Activated CD8-positive, alpha-beta memory T cell treated with anti-CD3 and anti-CD28 coated beads for 48 hours (primary cell): ENCODE measurements at places on chromosomes 1 and 21.

DNA sequence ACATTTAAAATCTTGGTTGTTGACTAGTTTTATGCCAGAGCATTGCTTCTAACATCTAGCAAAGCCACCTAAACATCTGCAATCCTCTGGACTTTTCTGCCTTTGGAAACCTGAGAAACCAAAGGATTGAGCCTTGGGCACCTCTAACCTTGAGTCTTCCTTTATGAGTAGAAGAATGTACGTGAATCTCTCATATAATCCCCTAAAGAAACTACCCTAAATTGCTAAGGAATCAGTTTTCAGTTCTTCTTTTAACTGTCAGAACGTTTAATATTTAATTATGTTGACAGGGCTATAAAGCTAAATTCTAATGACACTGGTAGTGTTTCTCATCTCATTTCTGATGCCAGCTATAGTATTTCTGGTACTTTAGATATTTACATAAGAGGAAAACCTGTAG, 997.3 kb downstream of the AMY1C start:
- DNase-seq = no peak

DNA sequence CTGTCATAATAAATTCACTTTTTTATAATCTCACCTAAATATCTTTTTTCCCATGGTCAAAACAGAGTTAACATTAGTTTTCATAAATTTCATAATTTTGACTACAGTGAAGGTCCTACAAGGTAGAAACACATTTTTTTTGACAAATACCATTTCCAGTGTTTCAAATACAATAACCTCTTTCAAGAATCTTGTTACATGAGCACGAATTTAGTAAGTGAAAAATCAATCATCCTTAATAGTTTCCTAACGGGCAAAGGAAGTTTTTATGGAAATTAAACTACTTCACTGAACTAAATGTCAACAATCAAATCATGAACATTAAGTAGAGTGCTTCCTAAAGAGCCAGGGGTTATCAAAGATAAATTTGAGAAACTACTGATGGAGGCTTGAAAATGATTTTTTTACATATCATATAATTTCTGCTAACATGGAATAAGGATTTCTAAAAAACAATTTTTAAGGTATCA, 35.4 kb downstream of the ABL2 start:
- DNase-seq = no peak

DNA sequence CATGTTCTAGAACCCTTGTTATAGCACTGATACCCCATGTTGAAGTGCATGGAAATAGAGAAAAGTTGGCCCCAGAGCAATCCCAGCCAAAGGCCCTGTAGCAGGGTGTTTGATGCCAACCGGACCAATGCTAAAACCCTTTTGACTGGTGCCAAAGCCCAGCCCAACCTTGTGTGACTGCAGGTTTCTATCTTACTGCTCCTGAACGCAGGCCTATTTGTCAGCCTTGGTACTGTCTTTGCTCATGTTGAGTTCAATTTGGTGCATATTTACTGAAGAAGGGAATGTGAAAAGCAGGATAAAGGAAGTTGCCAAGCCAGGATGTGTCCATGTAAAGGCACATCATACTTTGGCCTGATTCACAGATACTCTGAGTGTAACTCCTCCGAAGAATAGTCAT, 51.7 kb upstream of the NFASC start:
- no peak for DNase-seq

DNA sequence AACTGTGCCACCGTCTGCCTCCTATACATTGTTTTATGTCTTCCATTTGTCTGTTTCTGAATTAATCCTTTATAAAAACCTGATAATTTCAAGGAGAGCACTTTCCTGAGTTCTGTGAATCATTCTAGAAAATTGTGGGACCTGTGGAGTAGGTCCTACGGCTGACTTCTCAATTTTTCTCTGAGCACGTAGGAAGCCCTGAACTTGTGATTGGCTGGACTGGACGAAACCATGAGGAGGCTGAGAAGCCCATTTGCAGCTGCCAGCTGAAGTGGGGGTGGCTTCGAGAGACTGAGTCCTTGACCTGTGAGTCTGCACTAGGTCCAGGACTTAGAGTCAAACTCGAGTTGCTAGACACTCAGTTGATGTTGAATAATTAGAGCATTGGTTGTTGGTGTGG, 277.1 kb upstream of the NCAM2 start:
- DNase-seq = no peak

GRCh38 chr1:16063226-16063829, 10.1 kb downstream of the FAM131C start:
- DNase-seq = no peak

- DNase-seq = no peak
Measured at GRCh38 chr21:44314561-44314960, 14.7 kb downstream of the PFKL start.

GRCh38 chr21:18840239-18840638, 436.7 kb upstream of the TMPRSS15 start:
- no peak for DNase-seq

DNA sequence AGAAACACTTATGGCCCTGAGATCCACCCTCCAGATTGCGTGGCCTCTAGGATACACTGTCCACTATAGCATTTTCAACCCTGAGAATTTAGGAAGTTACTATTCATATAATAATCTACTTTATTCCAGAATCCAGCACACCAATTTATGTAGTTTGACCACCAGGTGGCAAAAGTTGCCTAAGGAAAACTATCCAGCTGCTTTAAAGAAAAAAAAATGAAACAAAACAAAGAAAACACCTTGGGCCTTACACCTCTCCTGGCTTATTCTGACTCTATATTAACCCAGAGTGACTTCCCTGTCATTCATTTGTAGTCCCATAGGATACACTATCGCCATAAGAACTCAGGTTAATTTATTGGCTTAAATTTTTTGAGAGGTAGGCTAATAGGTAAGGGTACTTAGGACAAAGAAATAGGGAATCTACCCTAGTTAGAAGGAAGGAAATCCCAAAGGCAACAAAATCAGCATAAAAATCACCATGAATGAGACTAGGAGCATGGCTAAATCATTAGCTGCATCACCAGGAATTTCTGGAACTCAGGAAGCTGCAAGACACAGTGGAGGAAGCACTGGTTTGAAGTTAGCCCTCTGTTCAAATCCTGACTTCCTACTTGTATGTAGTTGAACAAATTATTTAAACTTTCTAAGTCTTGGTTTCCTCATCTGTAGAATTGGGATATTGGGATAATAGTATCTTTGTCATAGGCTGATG, 107.5 kb downstream of the SPAG17 start:
- no peak for DNase-seq

- no peak for DNase-seq
Measured at GRCh38 chr21:27505516-27505915, 538.6 kb upstream of the ADAMTS5 start.

- DNase-seq = peak; percentile 50
Measured at GRCh38 chr21:42187976-42188653, 30.8 kb upstream of the ABCG1 start.

GRCh38 chr1:2044510-2045319, 5.5 kb upstream of the PRKCZ start:
- DNase-seq = peak; percentile 60

- no peak for DNase-seq
Measured at GRCh38 chr1:22702296-22703085, 8.1 kb upstream of the EPHB2 start.
